ENCODE measurements at places on chromosomes 7 and 10.

GRCh38 chr7:127845522-127846214 is 185.6 kb downstream of the LRRC4 start:
- no peak for DNase-seq

GRCh38 chr10:126226988-126227761 is 161.1 kb downstream of the ADAM12 start:
- DNase-seq = no peak

DNA sequence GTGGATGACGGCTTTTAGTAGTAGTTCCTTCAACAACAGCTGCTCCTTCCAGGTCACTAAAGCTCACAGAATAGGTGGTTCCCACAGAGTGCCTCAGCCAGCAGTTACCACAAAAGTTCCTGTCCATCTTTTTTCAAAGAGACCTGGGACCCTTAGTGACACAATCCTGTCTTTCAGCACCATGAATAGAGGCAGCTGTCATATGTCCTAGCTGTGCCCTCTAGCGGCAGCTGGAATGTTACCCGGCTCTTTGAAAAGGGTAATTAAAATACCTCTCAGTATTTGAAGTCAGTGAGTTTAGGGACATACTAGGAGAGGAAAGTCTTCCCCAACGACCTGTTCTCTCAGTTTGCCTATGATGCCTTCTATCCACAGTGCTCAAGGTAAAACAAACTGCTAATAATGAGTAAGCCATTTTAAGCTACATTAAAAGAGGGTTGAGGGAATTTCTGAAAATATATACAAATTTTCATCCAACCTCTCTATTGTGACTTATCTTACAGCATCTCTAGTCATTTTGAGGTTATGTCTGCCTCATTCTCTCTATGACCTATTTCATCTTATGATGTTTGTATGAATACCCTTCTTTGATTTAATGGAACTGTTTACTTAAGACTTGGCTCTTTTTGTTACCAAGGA is 290.8 kb downstream of the NXPH1 start:
- DNase-seq = no peak

GRCh38 chr7:746155-747061 is 19.3 kb upstream of the PRKAR1B start:
- DNase-seq = no peak

DNA sequence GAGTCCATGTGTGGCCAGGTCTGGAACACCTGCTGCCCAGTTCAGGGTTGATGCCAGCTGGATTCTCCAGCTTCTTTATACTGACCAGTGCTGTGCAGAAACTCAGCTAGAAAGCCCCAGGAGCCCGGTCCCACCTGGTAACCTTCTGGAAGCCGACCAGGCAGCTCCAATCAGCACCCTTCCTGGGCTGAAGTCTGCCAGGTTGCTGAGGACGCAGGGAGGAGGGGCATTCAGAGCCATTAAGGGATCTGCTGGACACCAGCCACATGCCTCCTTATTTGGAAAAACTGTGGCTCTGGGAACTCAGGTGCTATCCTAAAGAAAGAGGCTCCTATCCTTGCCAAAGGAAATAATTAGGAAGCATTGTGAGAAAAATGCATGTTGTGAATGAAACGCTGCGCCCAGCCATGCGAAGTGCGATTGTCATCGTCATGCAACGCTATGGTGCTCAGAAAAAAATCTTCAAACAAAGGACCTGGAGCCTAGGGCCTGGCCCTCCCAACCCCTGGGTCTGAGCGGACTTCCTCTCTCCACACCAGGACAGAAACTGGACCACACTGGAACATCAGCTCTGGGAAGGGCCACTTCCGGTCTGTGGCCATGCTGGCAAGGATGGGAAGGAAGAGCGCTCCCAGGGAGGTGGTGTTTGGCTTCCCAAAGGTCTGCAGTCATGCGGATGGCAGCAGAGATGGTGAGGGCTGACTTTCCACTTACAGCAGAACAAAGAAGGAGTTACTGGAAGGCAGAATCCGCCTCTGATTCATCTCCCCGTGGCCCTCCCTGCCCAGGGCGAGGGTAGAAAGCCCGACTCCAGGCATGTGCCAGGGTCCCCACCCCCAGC is 90.1 kb downstream of the FAM53B start:
- DNase-seq = no peak

GRCh38 chr10:109025172-109025571 is 898.1 kb downstream of the XPNPEP1 start:
- DNase-seq = no peak

DNA sequence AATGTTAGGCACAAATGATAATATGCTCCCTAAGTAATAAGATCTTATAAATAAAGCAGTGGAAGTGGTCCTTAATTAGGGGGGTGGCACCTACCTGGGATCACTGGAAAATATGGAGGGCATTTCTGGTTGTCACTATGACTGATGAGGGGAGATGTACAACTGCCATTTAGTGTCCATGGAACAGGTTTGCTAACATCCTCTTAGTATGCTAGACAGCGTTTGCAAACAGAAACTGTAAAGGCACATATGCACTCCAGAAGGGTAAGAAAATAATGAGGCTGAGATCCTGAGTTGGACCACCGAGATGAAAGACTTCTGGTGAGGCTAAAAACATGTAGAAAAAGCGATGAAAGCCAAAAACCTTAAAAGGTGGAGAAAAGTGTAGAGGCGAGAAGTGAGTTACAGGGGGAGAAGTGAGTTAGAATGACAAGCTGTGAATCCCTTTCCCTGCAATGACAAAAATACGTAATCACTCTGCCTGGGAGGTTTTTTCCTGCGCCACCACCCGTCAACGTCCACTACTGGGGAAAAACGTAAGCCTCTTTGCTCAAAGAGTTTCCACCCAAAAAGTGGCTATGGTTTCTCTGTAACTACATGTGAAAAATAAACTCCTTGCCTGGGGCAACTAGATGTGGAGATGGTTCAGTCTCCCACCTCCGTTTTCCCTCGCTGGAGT is 767 bp downstream of the KRIT1 start:
- no peak for DNase-seq

GRCh38 chr7:12067156-12067831 is 143.8 kb upstream of the TMEM106B start:
- peak; percentile 28 for DNase-seq

DNA sequence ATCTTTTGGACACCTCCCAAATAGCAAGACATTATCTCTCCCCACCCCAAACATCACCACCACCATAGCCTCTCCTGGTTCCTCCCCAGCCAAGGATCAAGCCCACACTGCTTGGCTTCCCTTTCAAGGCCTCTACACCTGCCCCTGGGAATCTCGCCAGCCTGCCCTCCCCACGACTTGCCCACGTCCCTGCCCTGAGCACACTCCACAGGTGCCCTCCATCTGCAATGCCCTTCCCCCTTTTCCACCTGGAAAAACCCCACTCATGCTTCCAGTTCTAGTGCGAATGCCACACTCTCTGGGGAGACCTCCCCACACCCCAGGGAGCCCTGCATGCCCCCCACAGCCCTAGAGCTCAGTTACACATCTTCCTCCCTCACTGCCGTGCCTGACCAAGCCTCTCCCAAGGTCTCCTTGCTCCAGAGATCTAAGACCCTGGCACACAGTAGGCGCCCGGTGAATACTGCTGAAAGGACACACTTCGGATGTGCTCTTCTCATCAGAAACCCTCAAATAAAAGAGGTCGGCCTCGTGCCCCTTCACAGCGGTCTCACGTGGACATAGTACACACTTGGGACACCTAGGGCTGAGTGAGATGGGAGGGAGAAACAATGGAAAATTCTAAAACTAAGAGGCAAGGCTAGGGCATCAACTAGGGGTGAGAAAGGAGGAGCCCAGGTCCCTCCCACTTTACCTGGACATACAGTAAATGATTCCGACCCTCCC is 91.4 kb downstream of the DLG5 start:
- DNase-seq = no peak

DNA sequence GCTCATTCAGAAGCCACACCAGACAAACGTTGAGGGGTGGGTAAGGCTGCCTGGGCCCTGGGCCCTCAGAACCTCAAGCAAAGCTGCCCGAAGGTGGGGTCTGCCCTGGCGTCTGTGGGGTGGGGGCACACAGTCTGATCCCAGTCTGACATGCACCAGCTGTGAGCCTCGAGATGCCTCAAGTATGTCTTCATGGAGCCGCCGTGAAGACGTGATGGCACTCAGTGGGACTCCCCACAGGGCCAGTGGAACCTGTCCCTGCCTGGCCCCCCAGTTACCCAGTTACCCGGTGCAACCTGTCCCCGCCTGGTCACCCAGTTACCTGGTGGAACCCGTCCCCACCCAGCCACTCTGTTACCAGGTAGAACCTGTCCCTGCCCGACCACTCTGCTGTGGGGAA is 351.2 kb downstream of the PTPRN2 start:
- DNase-seq = no peak

DNA sequence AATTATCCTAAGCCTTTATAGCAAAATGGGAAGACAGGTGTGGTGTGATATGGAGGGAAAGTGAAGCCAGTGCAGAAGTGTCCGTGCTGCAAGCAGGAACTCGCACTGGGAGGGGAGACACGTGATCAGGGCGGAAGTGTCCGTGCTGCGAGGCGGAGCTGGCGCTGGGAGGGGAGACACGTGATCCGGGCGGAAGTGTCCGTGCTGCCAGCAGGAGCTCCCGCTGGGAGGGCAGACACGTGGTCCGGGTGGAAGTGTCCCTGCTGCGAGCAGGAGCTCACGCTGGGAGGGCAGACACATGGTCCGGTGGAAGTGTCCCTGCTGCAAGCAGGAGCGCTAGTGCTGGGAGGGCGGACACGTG is 40.5 kb upstream of the PRKAR1B start:
- no peak for DNase-seq

GRCh38 chr7:42945821-42946626 is 13.8 kb downstream of the MRPL32 start:
- DNase-seq = no peak

GRCh38 chr10:31760674-31761081 is 168.0 kb downstream of the ARHGAP12 start:
- no peak for DNase-seq

- no peak for DNase-seq
Measured at GRCh38 chr10:66214721-66215404, 711.0 kb upstream of the LRRTM3 start.

DNA sequence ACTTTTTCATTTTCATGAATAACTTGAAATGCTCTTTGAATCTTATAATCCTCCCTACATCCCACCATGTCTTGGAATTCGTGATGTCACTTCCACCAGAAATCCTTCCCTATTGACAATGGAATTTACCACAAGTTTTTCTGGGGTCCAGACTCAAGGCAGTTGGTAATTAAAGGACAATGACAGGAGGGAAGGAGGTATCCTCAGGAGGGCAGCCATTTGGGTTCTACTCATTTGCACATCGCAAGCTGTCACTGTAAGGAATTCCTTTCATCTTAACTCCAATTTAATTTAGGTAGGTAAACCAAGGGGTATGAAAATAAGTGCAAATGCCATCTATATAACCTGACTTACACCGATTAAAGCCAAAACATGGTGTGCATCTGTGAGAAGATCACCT is 21.9 kb downstream of the LRRC17 start:
- DNase-seq = peak; percentile 50

- DNase-seq = no peak
Measured at GRCh38 chr7:142120524-142120923, 9.0 kb downstream of the MGAM2 start.

GRCh38 chr7:118057404-118057803 is 126.6 kb upstream of the LSM8 start:
- no peak for DNase-seq

DNA sequence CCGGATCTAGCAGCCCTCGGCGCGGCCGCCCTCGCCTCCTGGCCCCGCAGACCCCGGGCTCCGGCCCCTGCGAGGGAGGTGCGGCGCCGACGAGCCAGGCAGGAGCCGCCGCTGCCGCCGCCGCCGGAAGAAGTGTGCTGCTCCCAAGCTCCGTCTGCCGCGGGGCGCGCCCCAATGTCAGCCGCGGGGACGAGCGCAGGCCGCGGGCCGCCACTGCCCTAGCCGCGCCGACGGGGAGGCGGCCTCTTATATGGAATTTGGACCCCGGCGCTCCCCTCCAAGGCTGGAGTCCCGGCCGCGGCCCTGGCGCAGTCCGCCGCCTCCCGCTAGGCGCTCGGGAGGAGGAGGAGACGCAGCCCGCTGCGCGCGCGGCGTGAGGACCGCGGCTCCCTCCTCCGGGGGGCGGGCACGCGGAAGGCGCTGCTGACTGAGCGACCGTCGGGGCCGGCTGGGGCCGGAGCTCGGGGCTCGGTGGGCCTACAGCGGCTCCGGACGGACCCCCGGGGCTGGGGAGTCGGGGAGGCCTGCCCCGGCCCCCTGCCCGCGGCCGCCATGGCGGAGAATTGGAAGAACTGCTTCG is at the start of gene TRIM8:
TSS of gene TRIM8 (plus strand) at position 414 of the 580 bp plus-strand sequence. CDS start at position 553, 139 bp downstream.
- DNase-seq = no peak

DNA sequence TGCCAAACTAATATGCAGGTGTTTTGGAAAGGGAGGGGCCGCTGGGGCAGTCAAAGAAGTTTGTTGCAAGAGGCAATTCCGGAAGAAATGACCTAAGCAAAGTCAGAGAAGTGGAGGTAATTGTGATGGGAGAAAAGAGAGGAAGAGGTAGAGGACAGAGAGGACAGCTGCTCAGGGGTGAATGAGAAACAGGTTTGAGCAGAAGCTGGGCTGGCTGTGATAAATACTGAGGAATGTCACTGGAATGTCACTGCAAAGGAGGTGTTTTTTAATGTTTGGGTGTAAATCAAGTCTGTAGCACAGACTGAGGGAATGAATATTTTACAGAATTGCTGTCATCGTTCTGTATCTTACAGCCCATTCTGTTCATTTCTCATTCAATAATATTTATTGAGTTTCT is 207.2 kb downstream of the DPP6 start:
- DNase-seq = no peak

DNA sequence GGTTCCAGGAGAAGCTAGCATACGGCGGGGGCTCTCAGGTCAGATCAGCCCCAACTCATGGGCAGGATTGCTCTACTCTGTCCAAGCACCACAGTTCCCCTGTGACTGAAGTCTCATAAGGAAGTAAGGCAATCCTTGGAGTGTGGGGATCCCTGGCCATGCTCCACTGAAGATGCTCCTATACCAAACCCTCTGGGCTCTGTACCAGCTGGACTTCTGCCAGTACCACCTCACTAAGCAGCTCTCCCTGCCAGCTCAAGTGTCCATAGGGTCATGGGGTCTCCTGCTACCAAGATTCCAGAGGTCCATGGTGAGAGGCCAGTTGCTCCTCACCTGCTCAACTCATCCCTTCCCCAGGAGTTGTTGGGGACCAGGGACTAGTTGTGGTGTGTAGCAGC is 355.7 kb upstream of the STEAP1 start:
- DNase-seq = no peak

DNA sequence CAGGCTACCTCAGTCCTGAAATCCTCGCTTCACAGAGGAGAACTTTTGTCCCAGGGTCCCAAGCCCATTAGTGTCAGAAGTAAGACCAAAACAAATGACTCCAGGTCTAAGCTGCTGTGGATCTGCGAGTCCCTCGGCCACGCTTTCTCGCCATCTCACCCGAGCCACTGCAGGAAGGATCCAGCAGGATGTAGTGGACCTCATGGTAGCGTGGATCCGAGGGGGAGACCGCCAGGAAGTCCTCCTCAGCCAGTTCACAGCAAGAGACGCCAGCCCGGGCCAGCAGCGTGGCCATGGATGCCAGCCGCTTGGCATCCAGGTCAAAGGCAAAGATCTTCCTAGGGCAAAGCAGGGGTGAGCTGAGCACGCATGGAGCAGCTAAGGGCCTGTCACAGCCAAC is 4.6 kb downstream of the NSUN5 start:
- DNase-seq = no peak
